ENCODE measurements at places on chromosomes 6 and 20. TPM values are rescaled to one million over a fixed set of nuclear protein-coding genes. Genes with fewer than 3 reads are reported as not detected.

DNA sequence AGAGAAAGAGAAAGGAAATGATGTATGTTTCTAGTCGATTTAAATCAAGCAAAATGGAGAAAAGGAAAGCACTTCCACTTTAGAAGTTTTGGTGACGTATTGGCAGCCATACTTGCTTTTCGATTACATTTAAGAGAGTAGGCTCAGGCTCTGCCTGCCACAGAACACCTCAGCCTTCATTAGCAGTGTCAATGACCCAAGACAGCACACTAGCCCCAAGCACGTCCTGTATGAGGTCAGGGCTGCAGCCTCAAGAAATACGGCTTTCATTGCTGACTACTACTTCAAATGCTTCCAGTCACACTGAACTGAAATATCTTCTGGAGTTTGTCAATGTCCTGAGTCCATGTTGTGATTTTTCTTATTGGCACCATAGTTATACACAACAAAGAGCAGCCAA is 285.3 kb downstream of the EYA4 start:
- no peak for DNase-seq

Gene TTK
- total RNA-seq = 0.52 TPM

Gene FAM162B
- total RNA-seq = 1.1 TPM

Gene PI16
- 0.23 TPM for total RNA-seq

GRCh38 chr6:170444056-170444591 is 109.0 kb downstream of the PSMB1 start:
- no peak for DNase-seq

DNA sequence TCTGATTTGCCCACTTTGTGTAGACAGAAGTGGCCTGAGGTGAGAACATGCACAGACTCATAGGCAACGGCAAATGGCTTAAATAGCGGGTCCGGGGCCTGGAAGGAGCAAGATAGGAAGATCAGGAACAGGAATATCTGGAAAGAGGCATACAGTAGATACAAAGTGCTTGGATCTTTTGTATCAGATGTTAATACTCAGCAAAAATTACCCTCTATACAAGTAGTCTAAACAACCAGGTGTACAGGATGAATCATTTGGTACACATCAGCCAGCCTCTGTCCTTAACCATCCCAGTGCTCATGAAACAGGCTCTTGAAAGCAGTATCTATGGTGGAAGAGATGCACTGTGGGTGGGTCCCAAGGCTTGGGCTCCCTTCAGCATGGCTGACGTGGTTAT is 28.9 kb upstream of the HLA-C start:
- no peak for DNase-seq

DNA sequence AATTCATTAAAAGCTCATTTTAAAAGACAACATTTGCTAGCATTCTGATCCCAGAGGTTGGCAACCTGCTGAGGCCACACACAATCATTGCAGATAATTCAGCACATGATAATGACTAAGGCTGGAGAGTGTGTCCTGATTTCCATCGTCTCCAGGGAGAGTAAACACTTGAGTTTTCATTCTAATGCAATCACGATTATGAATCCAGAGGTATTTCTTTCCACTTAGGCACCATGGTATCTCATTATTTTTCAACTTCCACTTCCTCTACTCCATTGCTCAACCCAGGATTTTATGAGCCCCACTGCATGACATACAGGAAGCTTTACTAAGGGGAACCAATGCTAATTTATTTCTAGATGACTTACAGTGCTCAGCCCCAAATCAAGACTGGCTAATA is 273.8 kb upstream of the AGPAT4 start:
- no peak for DNase-seq

Gene BPIFA3
- not detected for total RNA-seq

Gene DPPA5
- total RNA-seq = not detected

Gene NOX3
- total RNA-seq = not detected

Gene TFAP2D
- not detected for total RNA-seq

- no peak for DNase-seq
Observed at GRCh38 chr6:33252759-33253158, 18.9 kb downstream of the VPS52 start.

Gene ADA
- 2.9 TPM for total RNA-seq

GRCh38 chr20:62243106-62243505 is 4.8 kb downstream of the OSBPL2 start:
- DNase-seq = no peak

Gene DEFB124
- 0.32 TPM for total RNA-seq

Gene OR2J2
- total RNA-seq = not detected

- DNase-seq = no peak
Observed at GRCh38 chr6:67160820-67161219, 1453.8 kb upstream of the EYS start.

Gene KHDC1L
- not detected for total RNA-seq

GRCh38 chr6:36130667-36131510 is 576 bp downstream of the MAPK13 start:
- DNase-seq = peak; percentile 75

DNA sequence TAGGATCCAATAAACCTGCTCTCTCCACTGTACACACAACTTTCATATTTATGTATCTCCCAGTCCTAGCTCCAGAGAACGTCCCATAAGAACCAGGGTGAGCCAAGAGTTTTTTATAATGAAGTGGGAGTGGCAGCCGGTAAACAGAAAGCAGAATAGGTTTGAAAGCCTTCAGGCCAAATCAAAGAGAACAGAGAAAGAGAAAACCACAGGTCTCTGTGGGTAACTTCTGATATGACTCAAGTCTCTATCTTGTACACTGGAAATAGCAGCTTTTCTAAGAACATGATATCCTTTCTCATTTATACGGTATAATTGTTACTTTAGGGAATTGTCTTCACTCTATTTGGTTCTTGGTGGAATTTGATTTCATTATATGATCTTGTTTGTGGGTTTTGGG is 273.6 kb downstream of the PACRG start:
- no peak for DNase-seq

DNA sequence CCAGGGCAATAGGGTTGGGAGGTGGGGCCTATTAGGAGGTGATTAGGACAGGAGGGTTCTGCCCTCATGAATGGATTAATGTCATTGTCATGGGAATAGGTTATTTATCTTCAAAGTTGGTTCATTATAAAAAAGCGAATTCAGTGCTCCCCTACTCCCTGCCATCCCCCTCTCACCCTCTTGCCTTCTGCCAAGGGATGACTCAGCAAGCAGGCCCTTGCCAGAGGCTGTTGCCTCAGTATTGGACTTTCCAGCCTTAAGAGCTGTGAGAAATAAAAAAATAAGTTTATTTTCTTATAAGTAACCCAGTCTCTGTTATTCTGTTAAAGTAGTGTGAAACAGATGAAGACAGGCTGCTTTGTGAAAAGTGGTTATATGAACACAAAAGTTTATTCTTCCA is 381.1 kb upstream of the ZFP64 start:
- no peak for DNase-seq

Gene BPI
- not detected for total RNA-seq

All from pancreas (tissue), 10 donors.